ENCODE measurements at places on chromosomes 2 and 18. TPM values are rescaled to one million over a fixed set of nuclear protein-coding genes. Genes with fewer than 3 reads are reported as not detected.

The CAPN10 gene
- total RNA-seq: 35.1 TPM

The ZNF804A gene
- not detected for total RNA-seq

GRCh38 chr2:84732897-84733778 is 147.7 kb downstream of the TRABD2A start:
- no peak for DNase-seq

GRCh38 chr2:98301469-98301868 is 44.8 kb upstream of the CNGA3 start:
- DNase-seq: no peak

- peak; percentile 66 for DNase-seq
Observed at GRCh38 chr2:234823877-234824376, 127.9 kb upstream of the SH3BP4 start.

- no peak for DNase-seq
Observed at GRCh38 chr2:134417968-134418582, 164.2 kb downstream of the MGAT5 start.

The MOGAT1 gene
- total RNA-seq: not detected

- peak; percentile 58 for DNase-seq
Observed at GRCh38 chr2:113851640-113852039, 38.2 kb upstream of the ACTR3 start.

DNA sequence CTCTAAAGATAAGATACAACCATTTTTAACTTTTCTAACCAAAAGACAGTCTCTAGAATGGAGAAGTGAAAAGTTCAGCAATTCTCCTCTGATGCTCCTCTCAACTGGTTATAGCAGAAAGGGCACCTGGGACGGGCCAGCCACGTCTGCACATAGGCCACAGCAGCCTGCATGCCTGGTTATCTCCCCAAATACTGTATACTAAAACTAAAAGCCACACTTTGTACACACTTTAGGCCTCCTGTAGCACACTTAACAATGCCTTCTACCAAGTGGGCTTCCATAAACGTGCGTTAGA is 179.1 kb downstream of the ANKRD44 start:
- DNase-seq: no peak

The SCN9A gene
- 3.9 TPM for total RNA-seq

DNA sequence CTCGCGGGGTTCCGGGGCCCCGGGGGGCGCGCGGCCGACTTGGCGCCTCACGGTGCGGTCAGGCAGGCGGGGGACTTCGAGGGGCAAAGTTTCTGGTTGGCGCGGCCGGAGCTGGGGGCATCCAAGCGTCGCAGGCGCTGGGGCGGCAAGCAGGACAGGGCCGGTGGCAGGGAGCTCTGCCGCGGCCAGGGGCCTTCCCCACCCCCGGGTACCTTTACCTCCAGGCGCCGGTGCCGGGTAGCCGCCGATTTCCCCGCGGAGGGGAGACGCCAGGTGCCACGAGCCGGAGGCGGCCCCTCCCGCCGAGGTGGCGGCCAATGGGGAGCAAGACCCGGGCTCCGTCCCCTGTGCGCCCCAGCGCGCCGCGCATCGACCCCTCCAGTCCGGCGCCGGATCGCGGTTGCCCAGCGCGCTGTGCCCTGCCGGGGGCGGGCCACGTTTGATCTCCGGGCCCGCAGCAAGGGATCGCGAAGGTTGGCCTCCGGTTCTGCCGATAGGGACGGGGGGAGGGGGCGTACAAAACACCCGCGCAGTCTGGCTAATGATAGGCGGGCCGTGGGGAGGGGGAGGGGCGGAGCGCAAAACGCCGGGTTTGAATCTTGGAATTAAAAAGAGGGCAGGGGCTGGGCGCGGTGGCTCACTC is at the start of gene ST8SIA5:
Gene ST8SIA5 (minus strand): TSS at position 495 of the 643 bp plus-strand sequence. CDS start 545 bp downstream, outside the sequence.
- DNase-seq: no peak

DNA sequence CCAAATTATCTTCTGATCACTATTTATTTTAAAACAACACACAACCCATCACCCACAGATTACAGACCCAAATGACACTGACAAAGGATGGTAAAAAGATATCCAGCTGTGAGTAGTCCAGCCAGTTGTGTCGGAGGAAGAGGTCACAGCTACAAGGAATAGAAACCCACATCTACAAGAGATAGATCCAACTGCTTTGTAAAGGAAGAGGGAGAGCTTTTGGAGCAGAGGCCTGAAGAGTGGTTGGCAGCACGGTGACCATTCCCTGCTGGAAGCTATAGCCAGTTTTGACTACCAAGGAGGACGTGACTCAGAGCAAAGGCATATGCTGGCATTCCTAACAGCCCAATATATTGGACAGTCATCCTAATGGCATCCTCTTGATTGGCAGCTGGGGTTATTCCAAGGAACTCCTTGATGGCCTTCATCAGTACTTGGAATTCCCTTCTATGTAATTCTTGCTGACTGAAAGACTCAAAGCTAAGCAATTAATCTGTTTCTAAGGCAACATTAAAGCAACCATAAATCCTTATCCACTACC is 17.1 kb downstream of the SLC8A1 start:
- DNase-seq: no peak

GRCh38 chr18:36112302-36112701 is 16.8 kb downstream of the SLC39A6 start:
- no peak for DNase-seq

The SERPINB13 gene
- 0.55 TPM for total RNA-seq

The DIPK1C gene
- total RNA-seq: not detected

- DNase-seq: peak; percentile 56
Observed at GRCh38 chr2:231399046-231399852, 3.7 kb downstream of the B3GNT7 start.

DNA sequence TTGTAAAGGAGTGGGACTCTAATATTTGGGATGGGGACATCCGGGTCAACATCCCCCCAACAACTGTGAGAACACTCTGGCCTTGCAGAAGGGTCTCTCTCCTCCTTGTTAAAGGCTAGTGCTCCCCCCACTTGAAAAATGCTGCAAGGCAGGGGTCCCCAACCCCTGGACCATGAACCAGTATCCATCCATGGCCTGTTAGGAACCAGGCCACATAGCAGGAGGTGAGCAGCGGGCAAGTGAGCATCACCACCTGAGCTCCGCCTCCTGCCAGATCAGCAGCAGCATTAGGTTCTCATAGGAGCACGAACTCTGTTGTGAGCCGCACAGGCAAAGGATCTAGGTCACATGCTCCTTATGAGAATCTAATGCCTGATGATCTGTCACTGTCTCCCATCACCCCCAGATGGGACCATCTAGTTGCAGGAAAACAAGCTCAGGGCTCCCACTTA is 243.9 kb upstream of the ID2 start:
- DNase-seq: no peak

DNA sequence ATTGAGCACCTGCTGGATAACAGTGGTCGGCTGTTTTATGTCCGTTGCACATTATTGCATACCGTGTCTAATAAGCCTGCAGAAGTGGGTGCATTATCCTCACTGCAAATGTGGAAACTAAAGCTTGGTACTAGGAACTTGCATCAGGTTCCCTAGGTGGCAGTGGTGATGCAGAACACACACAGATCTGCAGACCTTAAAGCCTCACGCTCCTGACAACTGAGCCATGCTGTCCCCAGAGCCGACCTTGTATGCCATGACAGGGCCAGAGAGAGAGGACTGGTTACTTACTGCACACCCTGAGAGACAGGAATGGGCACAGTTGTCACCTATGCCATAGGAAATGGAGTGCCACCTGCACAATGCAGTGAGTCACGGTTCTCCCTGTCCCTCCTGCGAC is 151.8 kb downstream of the SH3RF3 start:
- no peak for DNase-seq

- no peak for DNase-seq
Observed at GRCh38 chr2:228180181-228181097, 1.0 kb downstream of the SPHKAP start.

DNA sequence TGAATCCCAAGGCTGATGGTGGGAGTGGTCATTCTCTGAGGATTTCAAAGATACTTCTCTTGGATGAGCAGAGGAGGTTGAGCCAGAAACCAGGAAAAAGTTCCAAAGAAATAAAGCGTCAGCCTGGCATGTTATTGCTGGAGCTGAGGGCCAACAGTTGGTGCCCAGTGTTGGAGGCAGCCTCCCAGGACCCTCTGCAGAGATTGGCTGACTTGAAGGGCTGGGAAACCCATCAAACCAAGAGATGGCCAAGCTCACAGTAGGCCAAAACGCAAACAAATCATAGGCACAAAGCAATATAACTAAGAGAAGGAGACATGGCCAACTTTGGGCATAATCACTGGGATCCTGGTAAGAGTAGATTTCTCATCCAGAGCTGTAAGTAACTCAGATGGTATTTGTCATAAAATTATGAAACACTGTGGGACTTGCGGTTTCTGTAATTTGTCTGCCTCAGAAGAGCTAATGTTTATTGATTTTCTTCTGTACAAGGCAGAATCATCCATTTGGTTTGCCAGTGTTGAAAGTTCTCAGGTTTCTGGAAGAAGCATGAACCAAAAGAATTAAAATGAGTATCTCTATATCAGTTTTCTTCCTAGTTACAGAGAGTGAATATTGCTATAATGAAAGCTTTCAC is 108.3 kb downstream of the ATL2 start:
- no peak for DNase-seq

DNA sequence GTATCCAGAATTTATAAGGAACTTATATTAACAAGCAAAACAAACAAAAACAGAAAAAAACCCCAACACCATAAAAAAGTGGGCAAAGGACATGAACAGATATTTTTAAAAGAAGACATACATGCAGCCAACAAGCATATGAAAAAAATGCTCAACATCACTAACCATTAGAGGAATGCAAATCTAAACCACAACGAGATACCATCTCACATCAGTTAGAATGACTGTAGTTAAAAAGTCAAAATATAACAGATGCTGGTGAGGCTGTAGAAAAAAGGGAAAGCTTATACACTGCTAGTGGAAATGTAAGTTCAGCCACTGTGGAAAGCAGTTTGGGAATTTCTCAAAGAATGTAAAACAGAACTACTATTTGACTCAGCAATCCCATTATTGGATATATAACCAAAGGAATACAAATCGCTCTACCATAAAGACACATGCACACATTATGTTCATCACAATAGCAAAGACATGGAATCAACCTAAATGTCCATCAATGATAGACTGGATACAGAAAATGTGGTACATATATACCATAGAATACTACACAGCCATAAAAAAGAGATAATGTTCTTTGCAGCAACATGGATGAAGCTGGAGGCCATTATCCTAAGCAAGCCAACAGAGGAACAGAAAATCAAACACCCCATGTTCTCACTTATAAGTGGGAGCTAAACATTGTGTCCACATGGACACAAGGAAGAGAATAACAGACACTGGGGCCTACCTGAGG is 25.3 kb downstream of the PREPL start:
- no peak for DNase-seq

The TUBA3D gene
- total RNA-seq: not detected

GRCh38 chr18:76056471-76057110 is 438.5 kb downstream of the ZNF516 start:
- no peak for DNase-seq

GRCh38 chr2:192124571-192124970 is 70.2 kb downstream of the TMEFF2 start:
- no peak for DNase-seq

DNA sequence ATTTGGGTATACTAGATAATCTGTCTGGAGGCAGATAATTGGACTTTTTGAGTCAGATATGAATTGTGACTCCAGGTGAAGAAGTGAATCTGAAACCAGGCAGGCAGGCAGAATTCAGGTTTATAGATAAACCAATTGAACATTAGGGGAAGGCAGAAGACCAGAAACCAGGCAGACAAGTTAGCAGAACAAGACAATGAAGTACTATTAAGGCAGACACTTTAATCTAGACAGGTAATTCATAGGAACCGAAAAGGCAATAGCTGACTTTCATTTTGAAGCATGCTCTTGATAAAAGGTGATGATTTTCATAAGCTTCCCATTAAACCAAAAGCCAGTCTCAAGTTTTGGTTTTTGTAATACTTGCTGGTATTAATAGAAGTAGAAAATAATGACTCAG is 19.3 kb upstream of the SLC4A10 start:
- DNase-seq: no peak

The C2orf80 gene
- total RNA-seq: not detected

DNA sequence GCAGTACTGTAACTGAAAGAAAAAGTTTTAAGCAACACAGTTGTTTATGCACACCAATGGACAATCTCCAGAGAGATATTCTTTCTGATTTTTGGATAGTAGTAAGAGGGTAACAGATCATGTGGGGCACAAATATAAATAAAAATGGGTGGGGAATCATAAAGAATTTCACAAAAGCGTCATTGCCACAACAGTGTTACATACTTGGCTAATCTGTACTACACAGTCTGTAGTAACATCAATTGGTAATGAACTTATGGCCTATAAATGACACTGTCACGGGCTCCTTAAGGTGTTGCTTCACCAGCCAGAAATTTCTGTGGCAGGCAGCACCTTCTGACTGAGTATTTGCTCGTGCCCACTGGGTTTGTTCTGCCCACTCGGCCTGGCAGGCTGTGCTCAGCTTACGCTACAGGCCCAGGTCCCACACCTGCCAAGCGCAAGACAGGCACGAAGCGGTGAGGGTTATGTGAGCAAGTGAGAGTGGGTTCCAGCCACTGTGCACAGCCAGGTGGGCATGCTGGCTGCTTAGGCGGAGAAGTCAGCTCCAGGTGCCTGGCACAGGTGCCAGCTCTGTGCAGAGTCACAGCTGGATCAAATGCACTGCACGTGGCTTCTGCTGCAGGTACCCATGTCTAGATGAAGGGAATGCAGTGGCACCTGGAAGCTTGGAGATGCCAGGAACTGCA is 532.5 kb upstream of the SLC39A10 start:
- DNase-seq: no peak

The GALNT13 gene
- total RNA-seq: 1.2 TPM

- DNase-seq: no peak
Observed at GRCh38 chr2:122867941-122868340, 1112.5 kb downstream of the TSN start.

- no peak for DNase-seq
Observed at GRCh38 chr2:112836695-112837117, at the start of gene IL1B. Gene IL1B (minus strand): TSS chr2:112836779. CDS start chr2:112836229, 550 bp downstream.

The PSMD14 gene
- total RNA-seq: 47.2 TPM

The DSC1 gene
- total RNA-seq: not detected

The SCN2A gene
- 0.72 TPM for total RNA-seq

The CKAP2L gene
- total RNA-seq: 1.4 TPM

DNA sequence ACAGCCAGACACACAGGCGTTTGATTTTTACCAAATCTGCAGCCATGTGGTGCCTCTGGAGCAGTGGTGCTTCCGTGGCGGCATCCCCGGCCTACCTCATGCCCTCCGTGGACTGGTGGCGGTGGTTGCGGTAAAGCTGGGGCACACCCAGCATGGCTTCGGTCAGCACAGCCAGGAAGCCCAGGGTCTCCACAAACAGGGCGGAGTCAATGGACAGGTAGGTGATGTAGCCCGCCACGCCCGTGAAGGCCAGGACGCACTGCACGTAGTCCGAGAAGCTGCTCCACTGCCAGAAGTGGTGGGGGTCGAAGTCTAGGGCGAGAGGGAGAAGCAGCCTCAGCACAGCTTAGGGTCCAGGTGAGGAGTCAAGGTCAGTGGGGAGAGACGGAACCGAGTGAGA is 32.4 kb downstream of the SLC66A2 start:
- peak; percentile 25 for DNase-seq
